NCI-H524 treated with DMSO at 0.1 percent for 48 hours (cell line): ENCODE measurements at places on chromosomes 5 and 9.

DNA sequence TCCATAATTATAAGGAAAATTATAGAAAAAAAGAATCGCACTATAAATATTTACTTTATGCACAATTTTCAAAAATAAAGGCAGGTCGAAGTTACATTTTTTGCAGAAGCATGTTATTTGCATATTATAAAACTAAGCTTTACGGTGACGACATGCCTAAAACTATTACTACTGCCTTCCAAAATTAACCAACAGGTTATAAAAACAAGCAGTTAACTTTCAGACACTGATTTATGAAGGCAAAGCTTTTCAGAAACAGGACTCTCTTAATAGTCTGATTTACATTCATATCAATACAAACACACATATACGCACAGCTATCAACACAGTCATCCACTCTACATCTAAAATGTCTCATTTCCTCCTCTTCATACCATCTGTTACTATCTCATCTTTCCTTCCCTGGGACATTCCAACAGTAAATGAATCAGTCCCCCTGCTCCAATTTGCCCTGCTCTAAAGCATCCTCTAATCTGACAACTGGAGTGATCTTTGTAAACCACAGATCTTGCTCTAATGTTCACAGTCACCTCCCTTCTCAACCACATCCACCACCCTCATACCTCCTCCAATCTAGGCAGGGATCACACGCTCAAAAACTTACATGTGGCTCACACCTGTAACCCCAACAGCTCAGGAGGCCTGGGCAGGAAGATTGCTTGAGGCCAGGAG is 21.6 kb downstream of the FBXW11 start:
- peak; percentile 8 for DNase-seq

GRCh38 chr9:15213249-15213648 is 93.8 kb downstream of the TTC39B start:
- no peak for DNase-seq

GRCh38 chr5:31811210-31811609 is 172.3 kb downstream of the PDZD2 start:
- DNase-seq, result no peak

DNA sequence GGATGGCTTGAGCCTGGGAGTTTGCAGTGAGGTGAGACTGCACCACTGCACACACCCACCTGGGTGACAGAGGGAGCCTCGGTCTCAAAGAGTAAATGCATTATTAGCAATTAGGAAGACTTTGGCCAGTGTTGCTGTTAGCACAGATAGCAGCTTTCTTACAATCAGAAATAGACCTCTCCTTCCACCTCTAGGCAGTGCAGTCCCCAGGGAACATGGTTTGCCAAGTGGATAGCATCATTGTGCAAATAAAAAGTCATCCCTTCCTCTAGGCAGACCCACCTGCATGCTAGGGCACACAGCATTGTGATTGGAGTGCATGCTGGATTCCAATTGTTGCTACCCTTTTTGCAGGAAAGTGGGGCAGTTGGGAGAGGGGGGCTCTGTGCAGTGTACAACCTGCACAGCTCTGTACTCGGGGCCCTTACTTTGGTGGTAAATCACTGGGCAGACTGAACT is 77.9 kb upstream of the KLF9 start:
- no peak for DNase-seq

- DNase-seq, result no peak
Measured at GRCh38 chr9:100428871-100429654, 2.1 kb downstream of the MSANTD3 start.

GRCh38 chr9:130042885-130043653 is at the start of gene FNBP1:
TSS of gene FNBP1 (minus strand) at chr9:130043189. CDS start at chr9:130042975, 214 bp downstream.
- DNase-seq, result no peak
